NCI-H524 treated with DMSO at 0.1 percent for 48 hours (cell line): ENCODE measurements at places on chromosomes 7 and 10.

DNA sequence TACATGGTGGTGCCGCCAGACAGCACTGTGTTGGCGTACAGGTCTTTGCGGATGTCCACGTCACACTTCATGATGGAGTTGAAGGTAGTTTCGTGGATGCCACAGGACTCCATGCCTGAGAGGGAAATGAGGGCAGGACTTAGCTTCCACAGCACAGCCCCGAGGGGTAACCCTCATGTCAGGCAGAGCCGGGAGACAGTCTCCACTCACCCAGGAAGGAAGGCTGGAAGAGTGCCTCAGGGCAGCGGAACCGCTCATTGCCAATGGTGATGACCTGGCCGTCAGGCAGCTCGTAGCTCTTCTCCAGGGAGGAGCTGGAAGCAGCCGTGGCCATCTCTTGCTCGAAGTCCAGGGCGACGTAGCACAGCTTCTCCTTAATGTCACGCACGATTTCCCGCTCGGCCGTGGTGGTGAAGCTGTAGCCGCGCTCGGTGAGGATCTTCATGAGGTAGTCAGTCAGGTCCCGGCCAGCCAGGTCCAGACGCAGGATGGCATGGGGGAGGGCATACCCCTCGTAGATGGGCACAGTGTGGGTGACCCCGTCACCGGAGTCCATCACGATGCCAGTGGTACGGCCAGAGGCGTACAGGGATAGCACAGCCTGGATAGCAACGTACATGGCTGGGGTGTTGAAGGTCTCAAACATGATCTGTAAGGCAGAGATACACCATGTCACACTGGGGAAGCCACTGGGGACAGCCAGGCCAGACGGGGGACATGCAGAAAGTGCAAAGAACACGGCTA, 104.6 kb upstream of the TNRC18 start:
- DNase-seq = no peak

GRCh38 chr10:118768041-118768919, 13.5 kb upstream of the CACUL1 start:
- no peak for DNase-seq

DNA sequence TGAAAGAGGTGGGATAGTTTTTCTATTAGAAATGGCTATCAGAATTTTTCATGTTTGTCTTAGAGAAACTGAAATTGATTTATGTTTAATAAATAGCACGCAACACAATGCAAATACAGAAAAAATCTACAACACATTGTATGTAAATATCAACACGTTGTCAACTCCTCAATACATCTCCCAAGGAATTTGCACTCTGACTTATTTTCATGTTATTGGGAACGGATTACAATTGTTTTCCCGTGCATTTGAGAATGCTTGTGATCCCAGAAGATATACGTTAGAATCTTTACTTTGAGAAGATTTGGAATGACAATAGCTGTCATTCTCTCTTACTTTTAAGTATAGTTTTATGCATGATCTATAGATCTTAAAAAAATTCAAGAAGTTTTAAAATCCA, 313.8 kb upstream of the AKR1E2 start:
- DNase-seq = no peak

DNA sequence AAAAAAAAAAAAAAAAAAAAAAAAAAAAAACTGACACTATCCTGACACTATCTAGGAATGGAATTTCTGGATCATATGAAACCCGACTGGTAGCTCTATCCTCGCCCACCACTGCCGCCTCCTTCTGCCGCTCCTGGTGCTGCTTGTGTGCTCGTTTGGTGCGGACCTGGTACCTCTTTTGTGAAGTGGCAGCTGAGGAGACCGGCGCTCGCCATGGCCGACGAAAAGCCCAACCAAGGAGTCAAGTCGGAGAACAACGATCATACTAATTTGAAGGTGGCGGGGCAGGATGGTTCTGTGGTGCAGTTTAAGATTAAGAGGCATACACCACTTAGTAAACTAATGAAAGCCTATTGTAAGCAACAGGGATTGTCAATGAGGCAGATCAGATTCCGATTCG, 130.6 kb downstream of the SEPTIN14 start:
- DNase-seq = no peak

DNA sequence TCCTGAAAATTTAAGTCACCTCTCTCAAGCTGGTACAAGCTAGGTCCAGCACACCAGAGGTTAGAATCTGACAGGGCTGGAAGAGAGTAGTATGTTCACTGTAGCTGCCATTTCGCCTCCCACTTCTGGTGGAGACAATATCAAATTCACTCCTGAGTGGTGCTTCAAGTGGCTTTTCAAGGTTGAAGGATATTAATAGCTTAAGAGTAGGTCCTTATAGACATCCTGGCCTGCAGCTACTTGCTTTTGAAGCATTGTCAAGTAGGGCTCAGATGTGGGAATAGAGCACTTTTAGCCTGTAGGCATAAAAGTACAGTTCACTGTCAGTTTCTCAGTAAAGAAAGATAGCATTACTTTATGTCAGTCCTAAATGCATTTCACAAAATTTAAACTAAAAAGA, 270.5 kb upstream of the PLPP4 start:
- DNase-seq = peak; percentile 29

DNA sequence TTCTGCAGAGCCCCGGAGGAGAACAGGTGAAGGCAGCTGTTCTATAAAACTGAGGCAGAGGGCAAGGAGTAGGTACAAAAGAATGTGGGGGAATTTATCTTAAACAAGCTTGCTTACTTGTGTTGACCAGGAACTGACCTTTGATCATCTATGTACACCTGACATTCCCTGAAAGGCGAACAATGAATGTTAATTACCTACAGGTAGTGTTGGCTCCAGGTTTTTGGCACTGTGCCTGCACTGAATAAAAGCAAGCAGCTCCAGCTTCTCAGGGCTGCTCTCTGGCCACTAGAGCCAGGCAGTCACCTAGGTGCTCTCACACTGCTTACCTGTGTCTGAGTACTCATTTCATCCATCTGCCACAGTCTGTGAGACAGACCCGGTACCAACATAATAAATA, 87.0 kb downstream of the RAPGEF5 start:
- no peak for DNase-seq

GRCh38 chr7:82035456-82035855, 265.6 kb upstream of the HGF start:
- no peak for DNase-seq

DNA sequence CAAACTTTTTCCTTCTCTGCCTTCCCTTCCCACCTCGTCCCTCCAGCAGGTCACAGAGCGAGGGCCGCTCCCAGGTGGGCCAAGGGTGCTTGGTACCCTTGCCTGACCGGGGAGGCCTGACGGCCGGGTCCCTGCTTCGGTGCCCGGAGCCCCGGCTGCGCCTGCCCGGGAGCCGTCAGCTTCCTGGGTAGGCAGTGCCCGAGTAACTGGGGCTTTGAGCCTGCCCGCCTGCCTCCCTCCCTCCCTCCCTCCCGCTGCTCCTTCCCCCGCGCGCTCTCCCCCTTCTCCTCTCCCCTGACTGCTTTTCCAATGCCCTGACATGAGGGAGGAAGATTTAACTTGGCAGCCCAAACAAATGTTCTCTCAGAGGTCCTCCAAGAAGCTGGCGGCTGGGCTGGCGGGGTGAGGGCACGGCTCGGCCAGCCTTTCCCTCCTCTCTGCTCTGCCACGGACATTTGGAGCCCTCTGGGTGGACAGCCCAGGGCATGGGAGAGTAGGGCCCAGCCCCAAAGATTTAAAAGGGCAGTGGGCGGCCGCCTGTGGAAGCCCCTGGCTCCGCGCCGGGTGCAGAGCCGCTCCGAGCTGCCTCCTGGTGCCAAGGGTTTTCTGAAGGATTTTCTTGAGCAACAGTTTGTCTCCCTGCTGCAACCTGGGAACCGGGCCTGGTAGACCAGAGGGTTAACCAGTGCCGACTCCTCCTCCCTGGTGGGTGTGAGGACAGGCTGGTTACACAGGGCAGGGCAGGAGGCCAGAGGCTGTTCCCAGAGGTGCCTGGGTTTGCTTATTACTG, 2.0 kb downstream of the ZMIZ1 start:
- DNase-seq = no peak

DNA sequence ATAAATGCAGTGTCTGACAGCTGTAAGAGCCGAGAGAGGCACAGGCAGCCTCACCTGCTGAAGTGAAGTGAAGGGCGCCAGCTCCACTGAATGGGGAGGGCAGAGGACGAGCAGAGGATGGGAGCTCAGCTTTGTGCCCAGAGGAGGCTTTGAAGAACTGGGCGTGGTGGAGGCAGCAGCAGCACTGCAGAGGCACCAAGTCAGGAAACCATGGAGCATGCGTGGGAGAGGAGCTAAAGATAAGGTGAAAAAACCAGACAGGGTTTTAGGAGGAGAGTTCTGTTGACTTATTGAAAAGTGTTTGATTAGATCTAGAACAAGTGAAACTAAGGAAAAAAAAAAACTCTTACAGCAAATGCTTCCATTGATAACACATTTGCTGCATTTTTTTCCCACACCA, 216.4 kb downstream of the CXCL12 start:
- no peak for DNase-seq

GRCh38 chr7:55573234-55573900, 1.1 kb upstream of the VOPP1 start:
- no peak for DNase-seq

GRCh38 chr10:29114141-29114540, 174.7 kb upstream of the LYZL1 start:
- DNase-seq = no peak

DNA sequence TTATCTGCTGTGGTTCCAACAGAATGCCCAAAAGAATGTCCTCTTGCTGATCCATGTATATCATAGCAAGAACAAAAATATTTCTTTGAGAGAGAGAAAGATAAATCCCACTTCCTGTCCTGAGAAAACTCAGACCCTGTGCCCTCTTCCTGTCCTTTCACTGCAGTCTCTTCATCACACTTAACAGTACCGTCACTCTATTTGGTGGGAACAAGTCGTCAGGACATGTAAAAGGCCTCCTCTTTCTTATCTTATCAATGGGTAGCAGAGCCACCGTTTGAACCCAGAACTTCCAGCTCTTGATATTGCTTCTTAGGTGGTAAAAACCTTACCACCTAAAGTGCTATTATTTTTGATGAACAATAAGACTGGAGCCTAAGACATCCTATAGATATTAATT, 43.9 kb downstream of the CHRM2 start:
- no peak for DNase-seq

GRCh38 chr7:101112233-101112632, 14.7 kb upstream of the SERPINE1 start:
- DNase-seq = no peak

GRCh38 chr7:143286522-143286890, 1.6 kb upstream of the CASP2 start:
- DNase-seq = no peak

DNA sequence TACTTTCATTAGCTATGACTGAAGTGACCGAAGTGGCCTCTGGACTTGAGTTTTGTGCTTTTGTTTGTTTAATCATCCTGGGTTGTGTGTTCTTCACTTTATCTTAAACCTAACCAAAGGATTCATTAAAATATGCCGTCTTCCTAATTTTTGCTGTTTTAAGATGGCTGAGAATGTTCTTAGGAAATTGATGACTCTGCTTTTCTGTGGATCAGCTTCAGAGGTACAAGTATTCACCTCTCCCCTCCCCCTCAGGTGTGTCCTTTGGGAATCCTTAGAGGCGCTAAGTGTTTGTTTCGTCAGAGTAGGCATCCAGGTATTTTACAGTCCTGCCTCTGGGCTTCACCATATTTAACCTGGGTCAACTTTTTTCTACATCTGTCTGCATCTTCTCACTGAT, 1.1 kb downstream of the CCDC126 start:
- no peak for DNase-seq

DNA sequence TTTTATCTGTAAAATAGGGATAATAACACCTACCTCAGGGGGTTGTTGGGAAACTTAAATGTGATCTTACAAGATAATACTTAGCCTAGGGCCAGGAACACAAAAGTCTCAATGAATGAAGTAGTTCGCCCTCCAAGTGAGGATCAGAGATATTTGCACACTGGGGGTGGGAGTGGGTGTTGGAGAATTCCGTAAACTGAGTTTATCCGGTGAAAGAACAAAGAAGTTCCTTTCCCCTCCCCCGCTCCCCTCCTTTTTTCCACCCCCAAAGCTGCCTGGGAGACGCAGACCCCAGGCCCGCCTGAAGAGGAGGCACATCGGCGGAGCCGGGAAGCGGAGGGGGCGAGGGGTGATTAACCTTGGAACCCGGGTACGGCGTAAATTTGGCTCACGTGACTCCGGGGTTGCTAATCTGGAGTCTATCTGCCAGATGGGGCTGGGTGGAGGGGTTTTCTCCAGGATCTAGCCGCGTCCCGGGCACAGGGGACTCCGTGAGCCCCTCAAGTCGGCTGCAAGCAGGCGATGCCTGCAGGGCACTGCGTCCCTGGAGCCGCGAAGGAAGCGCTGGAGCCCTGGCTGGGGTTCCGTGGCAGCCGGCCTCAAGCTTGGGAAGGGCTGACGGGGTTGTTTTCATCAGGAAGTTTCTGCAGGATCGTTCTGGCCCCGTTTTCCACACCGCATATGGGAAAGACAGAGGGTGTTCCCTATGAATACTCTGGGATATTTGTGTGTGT, 1.4 kb upstream of the PODXL start:
- no peak for DNase-seq

DNA sequence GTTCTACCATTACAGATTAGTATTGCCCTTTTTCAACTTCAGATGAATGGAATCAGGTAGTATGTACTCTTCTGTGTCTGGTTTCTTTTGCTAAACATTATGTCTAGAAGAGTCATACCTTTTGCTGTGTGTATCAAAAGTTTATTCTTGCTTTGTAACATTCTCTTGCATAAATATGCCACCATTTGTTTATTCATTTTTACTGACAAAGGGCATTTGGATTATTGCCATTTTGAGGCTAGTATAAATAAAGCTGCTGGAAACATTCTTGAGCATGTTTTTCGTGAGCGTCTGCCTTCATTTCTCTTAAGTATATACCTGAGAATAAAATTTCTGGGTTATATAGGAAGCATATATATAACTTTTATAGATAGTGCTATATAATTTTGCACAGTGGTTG, 121.7 kb upstream of the CSTF2T start:
- DNase-seq = no peak

DNA sequence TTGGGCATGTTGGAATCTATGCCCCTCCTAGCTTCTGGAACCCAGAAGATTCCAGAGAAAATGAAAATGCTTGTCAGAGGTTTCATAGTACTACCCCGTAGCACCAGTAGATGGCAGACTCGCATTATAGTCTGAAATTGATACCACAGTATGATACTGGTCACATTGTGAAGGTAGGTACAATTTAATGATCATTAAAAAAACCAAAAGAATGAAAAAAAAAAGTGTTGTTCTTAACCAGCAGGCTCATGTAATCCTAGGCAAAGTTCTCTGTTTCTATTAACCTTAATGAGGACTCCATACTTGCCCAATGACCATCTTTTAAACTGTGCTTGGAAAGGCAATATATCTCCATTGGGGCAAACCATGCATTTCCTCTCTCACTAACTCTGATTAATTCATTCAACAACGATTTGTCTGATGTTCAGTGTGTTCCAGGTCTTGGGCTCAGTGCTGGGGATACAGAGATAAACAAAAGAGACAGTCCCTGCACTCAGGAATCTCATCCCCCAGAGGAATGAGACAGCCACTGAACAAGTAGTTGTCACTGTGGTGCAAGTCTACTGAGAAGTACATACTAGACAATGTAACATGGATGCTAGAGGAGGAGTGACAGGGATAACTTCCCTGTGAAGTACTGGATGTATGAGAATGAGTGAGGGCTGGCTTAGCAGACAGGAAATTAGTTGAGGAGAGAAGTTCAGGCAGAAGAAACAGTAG, 223.5 kb upstream of the PHYHIPL start:
- DNase-seq = no peak

- DNase-seq = no peak
These were observed 48.7 kb upstream of the OCM2 start for GRCh38 chr7:98038731-98039130.
